HCT116 (cell line): ENCODE measurements at places on chromosomes 16 and 17. TPM values are rescaled to one million over a fixed set of nuclear protein-coding genes. Genes with fewer than 3 reads are reported as not detected.

HS3ST6 gene
- total RNA-seq = not detected

ASIC2 gene
- not detected for total RNA-seq

ZPBP2 gene
- total RNA-seq = not detected

RUSF1 gene
- total RNA-seq = 59.3 TPM

NEUROD2 gene
- not detected for total RNA-seq

SP6 gene
- 10.8 TPM for total RNA-seq

- no peak overlapping the region for H3K4me3 ChIP-seq
- no peaks in the 10 kb centered on the region for H3K27me3 ChIP-seq
- DNase-seq = no peak
- H3K4me1 ChIP-seq = peaks cover 72% of the 10 kb centered on the region
- H3K36me3 ChIP-seq = no peaks in the 10 kb centered on the region
- no peak overlapping the region for H3K27ac ChIP-seq
Measured at GRCh38 chr17:41536741-41537613, 8.9 kb upstream of the KRT19 start.

DNA sequence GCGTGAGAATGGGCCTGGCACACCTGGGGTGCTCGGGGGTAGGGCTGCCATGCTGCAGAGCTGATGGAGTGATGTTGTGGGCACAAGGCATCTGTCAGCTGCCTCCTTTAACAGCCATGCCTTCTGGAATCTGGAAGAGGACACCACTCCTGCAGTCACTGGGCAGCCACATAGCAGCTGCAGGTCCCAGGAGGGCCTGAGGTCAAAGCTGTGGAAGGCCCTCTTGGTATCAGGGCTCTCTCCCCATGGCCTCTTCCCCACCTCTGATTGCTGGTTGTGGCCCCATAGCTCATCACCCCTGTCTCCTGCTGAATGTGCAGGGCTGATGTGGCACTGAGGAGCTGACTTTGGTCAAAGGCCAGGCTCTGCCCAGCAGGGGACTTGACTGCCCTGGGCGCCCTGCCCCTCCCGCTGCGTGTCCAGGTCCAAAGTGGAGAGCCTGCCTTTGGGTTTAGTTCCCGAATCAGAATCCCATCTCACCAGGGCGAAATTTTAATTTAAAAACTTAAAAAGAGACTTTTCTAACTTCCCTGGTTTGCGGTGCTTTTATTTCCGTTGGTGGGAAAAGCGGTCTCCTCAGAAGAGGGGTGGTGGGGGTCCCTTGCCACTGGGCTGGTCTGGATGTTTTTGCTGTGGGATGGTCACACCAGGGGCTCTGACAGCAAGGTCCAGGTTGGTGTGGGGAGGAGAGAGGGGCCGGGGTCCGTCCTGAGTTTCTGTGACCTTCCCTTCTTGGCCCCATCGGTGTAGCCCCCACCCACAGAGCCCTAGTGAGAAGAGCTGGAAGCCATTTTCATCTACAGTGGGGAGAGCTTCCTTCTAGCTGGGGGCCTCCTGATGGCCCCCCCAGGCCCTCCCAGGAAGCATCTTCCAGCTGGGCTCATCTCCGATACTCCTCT is 5.9 kb downstream of the UBALD2 start:
- H3K27ac ChIP-seq = no peak overlapping the region
- no peak overlapping the region for H3K4me3 ChIP-seq
- no peak for DNase-seq
- no peaks in the 10 kb centered on the region for H3K27me3 ChIP-seq

DNA sequence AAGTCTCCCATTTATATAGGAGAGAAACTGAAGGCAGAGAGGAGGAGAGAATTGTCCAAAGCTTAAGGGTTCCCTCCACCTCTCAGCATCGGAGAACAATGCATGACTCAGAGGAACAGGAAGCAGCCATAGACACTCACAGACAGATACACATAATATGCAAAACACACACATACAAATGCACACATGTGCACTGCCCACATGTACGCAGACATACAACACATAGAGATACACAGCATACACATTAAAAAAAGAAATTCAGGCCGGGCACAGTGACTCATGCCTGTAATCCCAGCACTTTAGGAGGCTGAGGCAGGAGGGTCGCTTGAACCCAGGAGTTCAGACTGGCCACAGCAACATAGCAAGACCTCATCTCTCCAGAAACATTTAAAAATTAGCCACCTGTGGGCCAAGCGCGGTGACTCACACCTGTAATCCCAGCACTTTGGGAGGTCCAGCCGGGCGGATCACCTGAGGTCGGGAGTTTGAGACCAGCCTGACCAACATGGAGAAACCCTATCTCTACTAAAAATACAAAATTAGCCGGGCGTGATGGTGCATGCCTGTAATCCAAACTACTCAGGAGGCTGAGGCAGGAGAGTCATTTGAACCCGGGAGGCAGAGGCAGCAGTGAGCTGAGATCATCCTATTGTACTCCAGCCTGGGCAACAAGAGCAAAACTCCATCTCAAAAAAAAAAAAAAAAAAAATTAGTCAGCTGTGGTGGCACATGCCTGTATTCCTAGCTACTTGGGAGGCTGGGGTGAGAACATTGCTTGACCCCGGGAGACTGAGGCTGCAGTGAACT is 11.3 kb downstream of the ERAL1 start:
- no peak for DNase-seq
- no peaks in the 10 kb centered on the region for H3K36me3 ChIP-seq

DNA sequence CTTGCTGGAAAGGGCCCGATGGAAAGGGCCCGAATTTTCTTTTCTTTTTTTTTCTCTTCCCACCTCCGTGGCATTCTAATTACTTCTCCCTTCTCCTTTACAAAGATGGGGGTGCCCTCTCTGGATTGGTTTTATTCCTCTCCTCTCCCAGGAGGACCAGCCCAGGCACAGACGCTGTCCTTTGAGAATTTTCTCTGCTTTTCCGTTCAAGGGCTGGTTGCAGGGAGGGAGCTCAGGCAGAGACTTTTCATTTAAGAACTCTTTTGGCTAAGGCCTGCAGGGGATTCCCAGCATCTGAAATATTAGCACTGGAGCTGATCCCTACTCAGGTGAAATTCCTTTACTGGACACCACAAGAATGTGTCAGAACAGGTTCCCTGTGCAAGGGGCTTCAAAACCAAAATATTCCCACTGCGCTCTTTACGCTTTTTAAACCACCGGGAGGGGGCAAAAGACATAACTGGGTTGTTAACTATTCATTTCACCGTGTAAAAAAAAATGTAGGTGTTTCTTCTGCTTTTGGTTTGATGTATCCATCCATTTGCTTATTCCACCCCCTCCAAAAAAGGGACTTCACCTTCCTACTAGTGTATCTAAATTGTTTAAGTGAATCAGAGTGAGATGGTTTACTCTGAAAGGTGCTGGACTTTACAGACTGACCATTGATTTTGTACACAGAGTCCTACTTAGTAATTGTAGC is 1.4 kb downstream of the NFAT5 start:
- H3K27me3 ChIP-seq = no peaks in the 10 kb centered on the region
- peaks cover 44% of the 10 kb centered on the region for H3K4me1 ChIP-seq
- no peak for DNase-seq
- H3K36me3 ChIP-seq = peaks cover 35% of the 10 kb centered on the region

- H3K4me1 ChIP-seq = no peaks in the 10 kb centered on the region
- 0 out of 2 replicates have a peak, but pooled peaks cover 2% of the 10 kb centered on the region for H3K36me3 ChIP-seq
- no peaks in the 10 kb centered on the region for H3K27me3 ChIP-seq
Measured at GRCh38 chr16:53282975-53283946, 151.0 kb upstream of the RBL2 start.

DNA sequence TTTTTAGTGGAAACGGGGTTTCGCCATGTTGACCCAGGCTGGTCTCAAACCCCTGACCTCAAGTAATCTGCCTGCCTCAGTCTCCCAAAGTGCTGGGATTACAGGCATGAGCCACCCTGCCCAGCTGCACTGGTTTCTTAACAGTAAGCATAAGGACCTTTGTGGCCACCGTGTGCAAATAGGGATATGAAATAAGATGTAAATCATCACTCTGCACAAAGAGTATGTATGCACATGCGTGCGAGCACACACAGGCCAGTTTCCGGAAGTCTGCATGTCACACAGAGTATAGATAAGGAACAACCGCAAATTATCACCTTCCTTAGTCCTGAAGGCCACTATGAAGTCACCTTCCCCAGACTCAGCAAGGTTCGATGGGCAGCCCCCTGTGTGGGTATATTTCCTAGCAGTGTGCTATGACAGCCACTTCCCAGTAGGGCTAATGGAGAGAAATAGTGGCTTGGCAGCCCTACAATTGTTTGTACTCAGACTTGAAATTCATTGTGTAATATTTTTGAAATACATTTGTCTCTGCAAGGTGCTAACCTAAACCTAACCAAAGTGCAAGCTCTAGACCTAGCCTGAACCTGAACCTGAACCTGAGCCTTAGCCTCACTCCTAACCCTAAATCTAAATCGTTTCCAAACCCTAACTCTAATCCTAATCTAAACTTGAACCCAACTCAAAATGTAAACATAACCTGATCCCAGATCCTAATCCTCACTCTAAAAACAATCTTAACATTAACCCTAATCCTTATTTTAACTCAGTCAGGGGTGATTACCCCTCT is 48.4 kb upstream of the SKAP1 start:
- H3K4me3 ChIP-seq = no peak overlapping the region
- H3K4me1 ChIP-seq = peaks cover 22% of the 10 kb centered on the region
- no peak overlapping the region for H3K27ac ChIP-seq
- no peaks in the 10 kb centered on the region for H3K36me3 ChIP-seq
- H3K27me3 ChIP-seq = no peaks in the 10 kb centered on the region

- no peak for DNase-seq
- H3K27me3 ChIP-seq = no peaks in the 10 kb centered on the region
- H3K27ac ChIP-seq = no peak overlapping the region
- H3K36me3 ChIP-seq = no peaks in the 10 kb centered on the region
Measured at GRCh38 chr17:57601143-57601735, 143.9 kb downstream of the CCDC182 start.

DNA sequence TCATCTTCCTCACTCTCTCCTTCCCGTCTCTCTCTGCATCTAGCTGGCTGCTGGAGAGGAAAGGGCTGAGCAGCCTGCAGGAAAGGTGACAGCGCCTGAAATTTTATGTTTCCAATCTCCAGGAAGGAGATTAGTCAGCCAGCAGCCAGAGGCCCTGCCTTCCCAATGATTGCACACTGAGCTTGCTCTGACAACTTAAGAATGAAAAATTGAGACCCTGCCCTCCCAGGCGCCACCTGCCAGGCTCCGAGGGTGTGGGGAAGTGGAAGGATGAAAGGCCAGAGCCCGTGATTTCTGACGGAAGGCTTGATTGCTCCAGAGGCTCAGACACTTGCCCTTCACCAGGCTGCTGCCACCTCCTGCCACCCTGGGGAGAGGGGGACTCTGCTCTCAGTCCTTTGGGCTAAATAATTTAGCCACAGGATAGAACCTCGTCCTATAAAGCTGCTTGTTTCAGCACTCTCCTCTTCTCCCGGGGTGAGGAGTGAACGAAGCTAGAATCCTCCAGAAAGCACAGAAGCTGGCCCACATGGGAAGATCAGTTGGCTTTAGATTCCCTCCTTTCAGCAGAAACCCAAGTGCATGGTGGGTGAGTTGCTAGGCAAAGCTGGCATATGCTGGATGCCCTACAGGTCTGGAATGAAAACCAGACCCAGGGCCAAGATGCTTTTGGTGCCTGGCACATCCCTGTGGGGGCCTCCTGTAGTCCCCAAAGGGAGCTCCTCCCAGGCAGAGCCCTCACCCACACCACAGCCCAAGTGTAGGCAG is 33.5 kb downstream of the GRIN2C start:
- no peaks in the 10 kb centered on the region for H3K27me3 ChIP-seq
- H3K36me3 ChIP-seq = no peaks in the 10 kb centered on the region
- H3K4me3 ChIP-seq = no peak overlapping the region
- DNase-seq = no peak
- H3K4me1 ChIP-seq = no peaks in the 10 kb centered on the region
- no peak overlapping the region; the same call in 1 of the 2 replicates for H3K27ac ChIP-seq

DNA sequence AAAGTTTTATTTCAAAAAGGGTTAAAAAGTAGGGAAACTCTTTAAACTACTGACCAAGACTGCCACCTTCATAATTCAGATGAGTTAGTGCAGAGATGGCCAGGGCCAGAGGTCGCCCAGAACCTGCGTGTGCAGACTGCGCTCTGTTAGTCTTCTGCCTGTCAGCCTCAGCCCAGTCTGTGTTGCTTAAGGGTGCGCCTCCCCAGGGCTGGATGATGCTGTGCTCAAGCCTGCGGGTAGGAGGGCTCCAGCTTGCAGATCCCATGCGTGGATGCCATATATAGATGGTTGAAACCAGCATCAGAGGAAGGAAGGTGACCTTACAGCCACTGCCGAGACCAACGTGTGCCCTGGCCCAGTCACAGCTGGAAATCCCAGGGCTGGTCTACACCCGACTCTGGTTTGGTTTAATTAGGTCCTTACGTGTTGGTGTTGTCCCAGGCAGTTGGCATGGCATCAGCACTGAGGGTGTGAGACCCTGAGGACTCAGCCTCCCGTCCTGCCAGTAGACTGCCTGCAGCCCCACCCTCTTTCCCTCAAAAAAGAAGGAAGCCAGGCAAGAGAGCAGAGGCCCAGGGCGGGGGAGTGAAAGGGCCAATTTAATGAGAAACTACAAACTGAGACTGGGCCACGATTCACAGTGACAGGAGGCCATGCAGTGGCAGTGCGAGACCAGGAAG is 27.7 kb downstream of the CDIP1 start:
- peaks cover 45% of the 10 kb centered on the region for H3K36me3 ChIP-seq
- H3K4me3 ChIP-seq = no peak overlapping the region
- H3K4me1 ChIP-seq = no peaks in the 10 kb centered on the region
- DNase-seq = no peak
- no peak overlapping the region for H3K27ac ChIP-seq

- no peak overlapping the region for H3K27ac ChIP-seq
- H3K36me3 ChIP-seq = no peaks in the 10 kb centered on the region
- H3K27me3 ChIP-seq = no peaks in the 10 kb centered on the region
- no peak for DNase-seq
- H3K4me3 ChIP-seq = no peak overlapping the region
- peaks cover 8% of the 10 kb centered on the region; the same call in 1 of the 2 replicates for H3K4me1 ChIP-seq
Measured at GRCh38 chr17:45164734-45165269, 3.1 kb downstream of the HEXIM2 start.

- H3K4me1 ChIP-seq = no peaks in the 10 kb centered on the region
- H3K27me3 ChIP-seq = no peaks in the 10 kb centered on the region
- H3K27ac ChIP-seq = no peak overlapping the region
- no peak for DNase-seq
- no peaks in the 10 kb centered on the region for H3K36me3 ChIP-seq
- H3K4me3 ChIP-seq = no peak overlapping the region
Measured at GRCh38 chr17:27878776-27879562, 14.2 kb downstream of the LYRM9 start.

- no peak overlapping the region for H3K27ac ChIP-seq
- no peaks in the 10 kb centered on the region for H3K27me3 ChIP-seq
- DNase-seq = no peak
- H3K4me1 ChIP-seq = peaks cover 30% of the 10 kb centered on the region
- no peaks in the 10 kb centered on the region for H3K36me3 ChIP-seq
Measured at GRCh38 chr17:49393491-49394255, 21.0 kb downstream of the PHB1 start.

GRCh38 chr16:89581861-89582563 is 6.5 kb downstream of the CPNE7 start:
- H3K27ac ChIP-seq = peak overlapping the region; percentile 45
- DNase-seq = no peak
- peaks cover 41% of the 10 kb centered on the region for H3K4me1 ChIP-seq
- peaks cover 27% of the 10 kb centered on the region for H3K36me3 ChIP-seq

- no peaks in the 10 kb centered on the region; the same call in 1 of the 2 replicates for H3K36me3 ChIP-seq
- no peak overlapping the region for H3K27ac ChIP-seq
- H3K4me1 ChIP-seq = no peaks in the 10 kb centered on the region; the same call in 1 of the 2 replicates
- no peak overlapping the region for H3K4me3 ChIP-seq
- peak; percentile 24 for DNase-seq
- no peaks in the 10 kb centered on the region for H3K27me3 ChIP-seq
Measured at GRCh38 chr16:67928561-67929364, 2.9 kb downstream of the CTRL start.
